Left lung (tissue), 14 donors: ENCODE measurements at places on chromosomes 6 and 20.

DNA sequence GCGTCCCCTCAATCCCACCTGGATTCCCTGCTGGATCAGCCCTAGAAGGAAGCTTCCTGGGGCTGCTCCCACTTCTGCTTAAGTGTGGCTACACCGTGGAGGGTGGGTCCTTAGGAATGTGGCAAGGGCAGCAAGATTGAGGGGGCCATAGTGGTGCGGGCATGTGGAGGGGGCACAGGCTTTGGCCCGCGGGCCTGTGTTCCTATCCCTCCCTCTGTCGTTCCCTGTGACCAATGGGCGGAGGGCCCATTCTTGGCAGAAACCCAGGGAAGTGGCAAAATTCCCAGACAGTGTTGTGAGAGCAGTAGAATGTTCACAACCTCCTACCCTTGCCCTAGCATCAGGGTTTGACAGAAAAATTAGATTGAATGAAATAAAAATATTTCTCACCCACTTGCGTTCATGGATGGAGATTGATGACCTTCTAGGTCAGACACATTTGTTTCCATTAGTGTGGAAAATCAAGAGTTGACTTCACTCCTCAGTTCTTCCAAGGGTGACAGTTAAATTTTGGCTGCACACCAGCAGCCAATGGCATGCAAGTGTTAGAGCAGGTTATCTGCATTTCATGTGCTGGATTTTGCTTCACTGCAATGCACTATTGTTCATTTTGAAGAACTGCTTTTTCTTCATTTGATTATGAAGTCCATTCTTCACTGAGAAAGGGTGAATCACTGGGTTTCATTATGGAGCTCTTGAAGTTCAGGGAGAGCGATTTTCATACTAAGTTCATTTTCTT lies 49.3 kb upstream of the AHI1 start:
- DNase-seq = no peak

GRCh38 chr6:74717591-74717990 lies 488.3 kb downstream of the COL12A1 start:
- DNase-seq = no peak

- no peak for DNase-seq
Observed at GRCh38 chr6:34284563-34285447, 36.0 kb upstream of the SMIM29 start.

DNA sequence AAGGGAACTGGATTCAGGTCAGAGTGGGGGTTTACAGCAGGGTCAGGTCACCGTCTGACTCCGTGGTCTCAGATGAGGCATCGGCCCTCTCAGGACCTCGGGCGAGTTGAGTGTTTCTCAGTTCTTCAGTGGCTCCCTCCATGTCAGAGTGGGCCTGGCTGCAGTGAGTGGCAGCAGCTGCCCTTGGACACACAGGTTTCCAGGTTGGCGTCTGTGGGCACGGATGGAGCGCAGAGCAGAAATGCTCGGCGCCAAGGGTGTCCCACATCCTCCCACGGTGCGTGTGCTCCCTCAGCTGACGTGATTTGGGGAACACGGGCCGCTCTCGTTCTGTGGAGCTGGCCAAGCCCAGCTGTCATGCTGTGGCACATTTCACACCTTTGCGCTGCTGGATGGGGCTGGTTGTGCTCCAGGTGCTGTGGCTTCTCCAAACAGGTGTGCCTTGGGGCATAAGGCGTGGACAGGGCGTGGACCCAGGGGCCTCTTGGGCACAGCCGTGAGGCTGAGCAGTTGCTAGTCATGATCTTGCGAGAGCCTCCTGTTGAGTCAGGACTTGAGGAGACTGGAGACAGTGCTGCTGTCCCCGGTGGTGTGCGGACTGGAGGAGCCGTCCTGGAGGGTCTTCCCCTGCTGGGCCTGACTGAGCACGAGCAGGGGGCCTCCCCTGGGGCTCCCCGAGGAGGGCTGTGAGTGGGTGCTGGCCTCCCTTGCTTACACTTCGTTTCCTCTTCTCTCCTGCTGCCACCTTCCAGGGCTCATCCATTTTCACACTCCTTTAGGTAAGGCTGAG lies 9.5 kb upstream of the DNAJC5 start:
- no peak for DNase-seq

GRCh38 chr6:83514866-83515466 lies 2.6 kb downstream of the PRSS35 start:
- DNase-seq = no peak

DNA sequence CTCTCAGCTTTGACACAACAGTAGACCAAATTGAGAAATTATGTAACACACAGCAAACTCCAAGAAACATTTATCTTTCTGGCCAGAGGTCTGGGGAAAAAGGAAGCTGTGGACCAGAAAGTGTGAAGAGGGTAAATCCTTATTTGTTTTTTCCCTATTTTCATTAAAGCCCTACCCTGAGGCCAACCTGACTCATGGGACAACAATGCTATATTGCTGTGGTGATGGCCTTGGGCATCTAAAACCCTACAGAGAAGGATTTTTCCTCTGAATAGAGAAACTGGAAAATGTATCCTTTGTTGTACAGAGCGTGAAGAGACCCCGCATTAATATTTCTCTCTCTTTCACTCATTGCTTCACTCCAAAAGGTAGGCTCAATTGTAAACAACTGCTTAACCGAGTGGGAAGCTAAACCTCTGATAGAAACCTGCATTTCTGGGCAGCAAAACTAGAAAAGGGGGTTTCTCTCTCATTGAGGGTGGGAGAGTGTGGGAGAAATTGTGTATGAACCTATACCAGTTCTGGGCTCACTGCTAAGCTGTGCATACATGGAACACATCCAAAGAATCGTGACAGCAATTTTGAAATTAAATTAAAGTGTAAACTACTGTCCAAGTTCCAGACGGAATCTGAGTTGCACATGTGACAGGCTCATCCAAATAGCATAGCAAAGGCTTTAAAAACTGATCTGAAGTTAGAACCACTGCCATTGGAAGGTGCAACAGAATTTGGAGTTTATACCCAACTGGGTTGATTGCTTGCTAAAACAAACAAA lies 175.5 kb downstream of the CLVS2 start:
- DNase-seq = no peak

- no peak for DNase-seq
Observed at GRCh38 chr6:41914869-41915530, 5.9 kb downstream of the MED20 start.

DNA sequence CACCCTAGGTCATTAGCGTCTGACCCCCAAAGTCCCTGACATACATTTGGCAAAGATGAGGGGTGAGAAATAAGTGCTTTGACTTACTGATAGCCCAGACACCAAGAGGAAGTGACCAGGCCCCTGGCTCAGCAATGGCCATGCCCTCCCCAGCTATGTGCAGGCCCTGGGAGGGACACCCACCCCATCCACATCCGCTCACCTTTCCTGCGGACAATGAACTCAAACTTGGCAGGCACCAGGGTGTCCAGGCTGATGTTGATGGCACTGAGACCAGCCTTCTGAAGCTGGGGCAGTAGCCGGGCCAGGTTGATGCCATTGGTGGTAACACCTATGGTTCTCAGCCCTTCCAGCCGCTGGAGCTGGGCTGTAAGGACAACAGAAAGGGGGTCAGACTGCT lies 18.4 kb downstream of the MOCS1 start:
- no peak for DNase-seq

DNA sequence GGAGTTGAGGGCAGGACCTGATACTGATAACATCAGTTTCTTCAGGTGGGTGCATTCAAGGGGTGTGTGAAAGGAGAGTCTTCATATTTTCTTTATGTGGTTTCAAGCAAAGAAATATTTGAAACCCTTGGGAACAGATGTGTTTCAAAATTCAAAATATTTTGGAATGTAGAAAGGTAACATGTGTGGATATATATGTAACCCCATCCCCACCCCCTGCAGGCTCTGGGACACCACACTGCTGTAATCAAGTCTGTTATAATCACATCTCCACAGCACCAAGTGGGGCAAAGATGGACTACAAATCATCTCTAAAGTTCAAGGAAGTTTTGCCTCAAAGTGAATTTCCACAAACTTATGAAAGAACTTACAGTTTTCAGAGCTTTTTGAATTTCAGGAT lies 41.1 kb downstream of the CLIC5 start:
- no peak for DNase-seq

GRCh38 chr6:42120895-42121865 lies 21.2 kb downstream of the C6orf132 start:
- no peak for DNase-seq

DNA sequence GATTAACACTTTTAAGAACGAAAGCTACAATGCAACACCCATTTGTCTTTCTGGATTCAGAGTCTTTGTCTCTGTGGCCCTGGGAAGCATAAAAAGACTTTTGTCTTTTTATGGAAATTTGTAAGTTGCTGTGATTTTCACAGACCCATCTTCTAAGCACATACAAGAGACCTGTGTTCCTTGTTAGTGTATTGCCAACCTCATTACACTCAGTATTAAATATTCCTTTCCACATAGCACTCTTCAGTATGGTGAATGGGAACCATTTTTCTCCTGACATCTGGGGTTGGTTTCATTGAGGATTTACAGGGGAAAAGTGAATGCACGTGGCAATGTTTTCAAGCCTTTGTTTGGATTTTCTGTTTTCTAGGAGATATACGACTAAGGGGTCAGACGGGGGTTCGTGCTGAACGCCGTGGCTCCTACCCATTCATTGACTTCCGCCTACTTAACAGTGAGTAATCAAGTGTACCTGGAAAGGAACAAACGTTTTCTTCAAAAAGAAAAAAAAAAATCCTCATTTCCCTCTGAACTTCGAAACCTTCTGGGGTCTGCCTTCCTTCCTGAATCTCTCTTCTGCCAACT lies 141.7 kb downstream of the MTFR2 start:
- no peak for DNase-seq

DNA sequence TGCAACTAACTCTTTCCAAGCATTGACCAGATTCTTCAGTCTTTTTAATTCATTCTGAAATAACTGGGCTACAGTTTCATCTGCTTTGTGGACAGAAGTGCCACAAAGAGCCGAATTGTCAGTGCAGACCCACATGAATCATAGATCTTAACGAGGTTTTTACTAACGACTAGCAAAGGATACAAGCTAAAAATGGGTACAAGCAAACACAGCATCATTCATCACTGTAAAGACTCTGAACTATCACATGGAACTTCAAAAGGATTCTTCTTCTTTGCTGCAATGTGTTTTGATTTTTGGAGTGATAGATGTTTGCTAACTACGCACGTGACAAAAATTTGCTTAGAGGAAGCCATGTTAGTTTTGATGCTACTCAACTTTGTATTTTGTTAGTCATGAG lies 227.1 kb downstream of the ESR1 start:
- DNase-seq = no peak

GRCh38 chr6:101069191-101069795 lies 188.2 kb upstream of the ASCC3 start:
- no peak for DNase-seq

DNA sequence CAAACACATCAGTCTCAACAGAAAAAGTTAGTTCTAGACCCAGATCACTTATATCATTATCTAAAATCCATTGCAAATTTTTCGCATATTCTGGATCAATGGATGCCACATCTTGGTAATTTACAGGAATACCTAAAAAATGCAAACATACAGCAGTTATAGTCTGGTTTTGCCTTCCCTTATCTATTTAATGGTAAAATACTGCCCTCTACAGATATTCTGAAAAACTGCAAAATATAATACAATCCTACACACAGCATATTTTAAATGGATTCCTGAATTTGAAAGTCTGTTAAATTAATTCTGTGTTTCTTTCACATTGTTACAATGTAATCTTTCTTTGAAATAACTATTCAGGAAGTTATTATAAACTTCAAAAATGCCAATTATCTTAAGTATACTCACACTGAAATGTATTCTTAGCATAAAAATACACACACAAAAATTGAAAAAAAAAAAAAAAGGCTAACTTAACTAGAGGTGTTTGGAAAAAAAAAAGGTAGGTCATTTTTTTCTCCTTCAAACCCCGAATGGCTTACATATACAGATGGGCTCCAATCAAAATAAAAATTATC lies 88.4 kb downstream of the HACE1 start:
- DNase-seq = no peak

DNA sequence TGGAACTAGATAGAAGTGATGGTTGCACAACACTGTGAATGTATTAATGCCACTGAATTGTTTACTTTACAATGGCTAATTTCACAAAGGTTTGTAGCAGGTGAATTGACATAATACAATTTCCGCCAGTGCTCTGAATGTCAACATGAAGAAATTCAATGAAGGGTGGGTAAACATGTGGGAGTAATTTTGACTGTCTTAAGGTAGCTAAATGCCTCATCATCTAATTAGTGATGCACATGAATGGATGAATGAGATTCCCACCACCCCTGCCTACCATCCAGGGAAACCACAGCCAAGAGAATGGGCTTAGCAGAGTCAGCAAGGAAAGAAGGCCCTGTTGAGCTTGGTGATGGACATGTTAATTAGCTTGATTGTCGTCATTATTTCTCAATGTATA lies 275.3 kb downstream of the ALDH8A1 start:
- DNase-seq = no peak

DNA sequence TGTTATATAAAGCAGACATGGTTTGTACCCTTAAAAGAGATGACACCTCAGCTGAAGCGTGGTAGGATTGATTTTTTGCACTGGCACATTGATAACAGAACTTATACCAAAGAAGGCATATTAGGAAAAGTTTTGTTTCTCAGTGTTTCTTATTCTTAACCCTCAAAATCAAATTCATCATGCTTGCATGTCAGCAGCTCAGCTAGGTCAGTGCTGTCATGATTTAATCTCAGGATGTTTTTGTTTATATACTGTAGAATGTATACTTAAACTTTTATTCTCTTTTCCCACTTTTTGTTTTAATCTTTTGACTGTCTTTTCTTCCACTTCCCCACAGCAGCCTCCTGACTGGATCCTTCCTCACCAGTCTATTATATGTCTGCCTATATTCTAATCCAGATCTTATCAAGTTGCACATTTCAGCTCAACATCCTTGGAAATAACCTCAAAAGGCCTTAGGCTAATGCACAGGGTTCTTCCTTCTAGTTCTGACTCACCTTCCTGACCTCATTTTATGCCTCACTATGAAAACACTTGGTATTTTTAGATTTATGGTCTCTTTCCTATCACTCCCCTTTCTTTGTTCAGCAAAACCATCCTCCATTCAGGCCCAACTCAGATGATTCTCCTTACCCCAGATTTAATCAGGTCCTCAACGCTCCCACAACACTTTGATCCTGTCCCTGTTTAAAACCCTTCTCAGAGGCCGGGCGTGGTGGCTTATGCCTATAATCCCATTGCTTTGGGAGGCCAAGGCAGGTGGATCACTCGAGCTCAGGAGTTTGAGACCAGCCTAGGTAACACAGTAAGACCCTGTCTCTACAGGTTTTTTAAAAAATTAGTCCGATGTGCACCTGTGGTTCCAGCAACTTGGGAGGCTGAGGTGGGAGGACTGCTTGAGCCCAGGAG lies 7.2 kb downstream of the HEBP2 start:
- no peak for DNase-seq

DNA sequence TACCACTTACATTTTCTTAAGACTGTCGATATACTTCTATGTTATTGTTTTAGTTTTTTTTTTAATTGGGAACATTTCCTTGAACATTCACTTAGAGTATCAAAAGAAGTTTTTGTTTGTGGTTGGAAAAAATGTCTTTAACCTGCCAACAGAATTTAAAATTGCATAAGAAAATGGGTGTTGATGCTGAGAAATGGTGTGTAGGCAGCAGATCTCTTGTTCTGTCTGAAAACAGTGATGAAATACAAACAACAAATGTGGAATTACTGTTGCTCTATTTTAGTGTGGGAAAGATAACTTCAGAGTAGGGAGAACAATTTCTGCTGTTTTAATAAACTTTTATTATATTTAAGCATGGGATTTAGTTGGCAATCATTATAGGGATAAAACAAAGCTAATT lies 293.5 kb downstream of the CDKAL1 start:
- DNase-seq = peak; percentile 24

GRCh38 chr6:16338577-16339264 lies 100.3 kb downstream of the GMPR start:
- DNase-seq = no peak
